Left lung (tissue), 14 donors: ENCODE measurements at places on chromosomes 2 and 18. TPM values are rescaled to one million over a fixed set of nuclear protein-coding genes. Genes with fewer than 3 reads are reported as not detected.

The DAW1 gene
- 7.7 TPM for total RNA-seq

The CD226 gene
- 2.9 TPM for total RNA-seq

The AMER3 gene
- not detected for total RNA-seq

The SERPINB4 gene
- 0.42 TPM for total RNA-seq

The SLC8A1 gene
- 29.9 TPM for total RNA-seq

The MFF gene
- total RNA-seq = 53.2 TPM

The POMC gene
- 3.7 TPM for total RNA-seq

The GREB1 gene
- total RNA-seq = 3.1 TPM

The COL4A4 gene
- 51.2 TPM for total RNA-seq

DNA sequence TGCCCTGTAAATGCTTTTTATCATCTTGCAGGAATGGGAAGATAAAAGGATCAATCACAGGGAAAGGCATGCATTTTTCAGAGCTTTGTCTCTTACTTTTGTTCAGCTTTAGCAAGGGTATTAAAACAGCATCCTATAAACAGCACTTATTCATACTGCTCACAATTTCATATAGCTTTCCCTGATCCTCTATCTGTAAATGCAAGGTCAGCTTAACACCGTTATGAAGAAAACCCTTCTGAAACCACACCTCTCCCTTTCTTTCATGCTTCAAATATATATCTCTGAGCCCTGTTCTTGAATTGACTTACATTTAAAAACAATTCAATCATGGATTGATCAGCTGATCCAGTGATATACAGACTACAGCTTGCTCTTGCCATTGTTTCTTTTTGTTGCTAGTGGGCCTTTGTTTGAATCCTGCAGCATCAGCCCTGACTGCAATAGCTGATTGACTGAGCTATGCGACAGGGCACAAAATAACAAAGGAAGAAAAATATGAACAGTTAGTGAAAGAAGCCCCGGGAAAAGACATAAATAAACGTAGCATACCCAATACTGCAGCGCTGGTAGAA lies 795.5 kb upstream of the CDH2 start:
- H3K27ac ChIP-seq = no peak overlapping the region
- no peaks in the 10 kb centered on the region for H3K27me3 ChIP-seq
- H3K4me3 ChIP-seq = no peak overlapping the region
- H3K4me1 ChIP-seq = no peaks in the 10 kb centered on the region
- no peak for DNase-seq

DNA sequence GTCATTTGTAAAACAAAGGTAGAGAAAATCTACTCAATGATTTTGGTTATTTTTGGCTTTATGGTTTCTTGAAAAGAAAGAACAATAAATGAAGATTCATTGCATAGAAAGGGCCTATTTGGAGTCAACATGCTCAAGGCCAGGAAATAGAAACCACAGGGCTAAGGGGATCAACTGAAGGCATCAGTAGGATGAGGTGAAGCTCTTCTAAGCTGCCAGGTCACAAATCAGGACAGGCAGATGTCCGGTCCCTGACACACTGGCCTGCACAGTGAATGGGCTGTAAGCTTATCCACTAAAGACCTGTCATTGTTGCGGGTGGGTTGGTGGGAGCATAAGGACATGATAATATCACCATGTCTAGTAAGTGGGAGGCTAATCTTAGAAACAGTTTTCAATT lies 31.6 kb upstream of the RNF138 start:
- no peaks in the 10 kb centered on the region for H3K36me3 ChIP-seq
- H3K4me3 ChIP-seq = no peak overlapping the region
- peaks cover 4% of the 10 kb centered on the region for H3K4me1 ChIP-seq
- no peaks in the 10 kb centered on the region for H3K27me3 ChIP-seq

DNA sequence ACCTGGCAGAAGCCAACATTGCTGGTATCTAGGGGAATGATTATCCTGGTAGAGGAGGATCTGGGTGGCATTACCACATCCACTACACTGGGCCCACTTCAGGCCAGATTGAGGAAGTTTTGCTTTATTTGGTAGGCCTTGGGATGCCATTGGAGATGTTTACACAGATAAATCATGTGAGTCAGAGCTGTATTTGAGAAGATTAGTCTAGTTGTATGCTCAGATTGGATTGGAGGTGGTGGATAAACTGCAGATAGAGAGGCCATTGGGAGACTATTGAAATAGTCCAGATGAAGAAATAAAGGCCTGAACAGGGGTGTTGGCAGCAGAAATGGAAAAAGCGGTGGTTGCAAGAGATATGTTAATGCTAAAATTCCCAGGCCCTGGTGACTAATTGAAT lies 81.5 kb downstream of the EFEMP1 start:
- H3K27ac ChIP-seq = peak overlapping the region; percentile 39
- no peaks in the 10 kb centered on the region for H3K36me3 ChIP-seq
- peaks cover 8% of the 10 kb centered on the region for H3K4me1 ChIP-seq
- DNase-seq = no peak

DNA sequence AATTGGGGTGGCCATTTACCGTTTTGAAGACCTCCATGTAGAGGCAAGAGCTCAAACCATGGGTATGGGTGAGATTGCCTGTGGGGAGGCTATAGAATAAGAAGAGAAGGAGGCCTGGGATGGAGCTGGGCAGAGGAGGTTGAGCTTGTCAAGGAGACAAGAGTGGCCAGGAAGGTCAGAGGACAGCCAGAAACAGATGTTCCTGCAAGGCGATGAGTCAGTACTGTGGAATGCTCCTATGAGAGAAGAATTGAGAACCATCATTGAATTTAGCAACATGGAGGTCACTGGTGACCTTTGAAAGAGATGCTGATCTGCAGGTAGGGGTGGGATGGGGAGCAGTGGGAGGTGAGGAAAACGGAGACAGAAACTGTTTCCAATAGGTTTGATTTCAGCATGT lies 3.5 kb downstream of the ACSL3 start:
- peaks cover 38% of the 10 kb centered on the region for H3K4me1 ChIP-seq
- no peak for DNase-seq
- H3K27me3 ChIP-seq = no peaks in the 10 kb centered on the region
- no peak overlapping the region for H3K4me3 ChIP-seq

DNA sequence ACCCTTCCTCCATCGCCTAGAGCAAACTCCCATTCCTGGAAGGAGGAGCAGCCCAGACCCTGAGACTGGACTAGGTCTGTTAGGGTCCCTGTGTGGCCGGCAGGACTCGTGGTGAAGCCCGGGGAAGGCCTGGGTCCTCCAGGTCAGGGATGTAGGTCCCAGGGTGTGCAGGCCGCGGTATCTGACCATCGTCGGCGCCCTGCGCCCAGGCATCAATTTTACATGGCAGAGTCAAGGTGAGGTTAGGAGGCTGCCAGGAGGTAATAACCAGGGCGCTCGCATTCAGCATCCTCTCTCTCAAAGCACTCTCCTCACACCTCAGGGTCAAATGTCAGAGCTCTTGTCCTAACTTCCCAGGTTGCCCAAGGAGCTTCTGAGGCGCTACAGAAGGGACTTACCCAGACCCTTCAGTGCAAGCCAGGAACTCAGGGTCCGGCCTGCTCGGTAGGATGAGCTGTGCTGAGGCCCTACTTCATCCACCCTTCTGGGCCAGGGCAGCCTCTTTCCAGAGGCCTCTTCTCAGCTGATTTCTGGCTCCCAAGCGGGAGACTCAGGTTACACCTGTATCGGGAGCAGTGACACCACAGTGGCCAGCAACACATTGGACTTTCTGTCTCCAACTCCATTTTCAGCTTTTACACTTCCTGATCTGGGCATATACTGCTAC lies 628 bp downstream of the SH2D6 start:
- peak overlapping the region; percentile 57 for H3K4me3 ChIP-seq
- peak overlapping the region; percentile 90 for H3K27ac ChIP-seq
- H3K4me1 ChIP-seq = peaks cover 21% of the 10 kb centered on the region
- H3K36me3 ChIP-seq = no peaks in the 10 kb centered on the region

GRCh38 chr2:24825883-24826772 lies 32.9 kb downstream of the CENPO start:
- H3K27ac ChIP-seq = no peak overlapping the region
- no peaks in the 10 kb centered on the region for H3K4me1 ChIP-seq
- no peaks in the 10 kb centered on the region for H3K27me3 ChIP-seq
- DNase-seq = no peak

- no peak for DNase-seq
- H3K27ac ChIP-seq = no peak overlapping the region
- H3K27me3 ChIP-seq = no peaks in the 10 kb centered on the region
- H3K4me3 ChIP-seq = no peak overlapping the region
These were observed 46.5 kb downstream of the FOSL2 start for GRCh38 chr2:28439127-28439526.

- H3K4me3 ChIP-seq = no peak overlapping the region
- no peaks in the 10 kb centered on the region for H3K27me3 ChIP-seq
- no peak overlapping the region for H3K27ac ChIP-seq
- H3K36me3 ChIP-seq = peaks cover 8% of the 10 kb centered on the region
These were observed 174.7 kb downstream of the WDR7 start for GRCh38 chr18:56825878-56826277.

DNA sequence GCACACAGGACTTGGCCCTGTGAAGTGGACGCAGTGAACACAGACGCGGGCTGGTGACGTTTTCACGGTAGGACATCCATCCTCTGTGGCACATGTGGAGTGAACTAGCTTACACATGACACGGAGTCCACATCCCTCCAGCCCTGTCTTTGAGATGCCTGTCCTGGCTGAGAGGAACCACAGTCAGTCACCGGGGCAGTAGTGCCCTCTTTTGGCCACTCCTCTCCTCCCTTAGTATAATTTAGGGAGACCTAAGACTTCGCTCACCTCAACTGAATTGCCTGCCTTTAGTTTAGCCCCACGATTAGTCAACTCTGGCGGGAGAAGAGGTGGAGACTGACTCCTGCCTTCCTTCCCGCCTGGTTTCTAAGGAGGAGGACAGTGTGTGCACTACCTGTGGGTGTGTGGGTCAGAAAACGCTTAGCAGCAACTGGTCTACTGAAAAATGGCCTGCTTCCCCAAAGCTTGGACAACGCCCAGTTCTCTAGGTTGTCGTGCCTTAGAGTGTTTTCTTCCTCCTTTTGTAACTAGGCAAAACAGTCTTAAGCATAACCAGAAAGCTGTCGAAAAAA lies 70.6 kb downstream of the MBP start:
- H3K4me1 ChIP-seq = peaks cover 14% of the 10 kb centered on the region
- H3K27ac ChIP-seq = peak overlapping the region; percentile 97
- DNase-seq = no peak
- no peak overlapping the region for H3K4me3 ChIP-seq
- H3K36me3 ChIP-seq = no peaks in the 10 kb centered on the region

DNA sequence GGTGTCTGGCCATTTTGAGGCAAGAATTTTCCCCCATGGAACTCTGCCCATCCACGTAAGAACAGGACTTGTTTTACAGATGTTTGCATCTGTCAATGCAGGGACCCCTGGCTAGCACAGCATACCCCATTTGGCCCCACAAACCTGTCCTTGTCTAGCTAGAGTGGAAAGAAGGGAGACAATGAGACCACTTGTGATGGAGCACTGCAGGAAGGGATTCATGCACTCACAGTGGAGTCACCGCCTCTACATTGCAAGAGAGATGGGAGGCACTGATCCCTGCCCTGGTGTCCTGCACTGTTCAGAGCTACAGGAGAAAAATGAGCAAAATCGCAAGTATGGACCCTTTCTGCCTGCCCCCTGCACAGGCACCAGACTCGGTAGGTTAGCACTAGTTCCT lies 32.5 kb downstream of the NPAS2 start:
- H3K4me1 ChIP-seq = no peaks in the 10 kb centered on the region
- no peak for DNase-seq
- no peaks in the 10 kb centered on the region for H3K36me3 ChIP-seq
- H3K27ac ChIP-seq = no peak overlapping the region
- no peaks in the 10 kb centered on the region for H3K27me3 ChIP-seq

DNA sequence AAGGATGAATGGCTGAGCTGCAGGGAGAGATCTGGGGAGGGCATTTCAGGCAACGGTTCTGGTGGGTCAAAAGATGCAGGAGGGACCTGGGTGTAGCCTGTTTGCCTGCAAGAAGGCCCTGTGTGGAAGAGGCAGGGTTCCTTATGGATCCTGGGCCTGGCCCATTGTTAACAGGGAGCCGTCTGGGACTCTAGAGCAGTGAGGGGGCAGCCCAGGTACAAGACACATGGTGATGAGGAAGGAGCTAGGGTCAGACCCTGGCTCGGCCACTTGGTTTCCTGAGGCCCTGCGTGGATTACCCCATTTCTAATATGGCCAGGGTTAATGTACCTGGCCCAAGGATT lies 124.9 kb downstream of the GLI2 start:
- no peaks in the 10 kb centered on the region for H3K27me3 ChIP-seq
- no peak overlapping the region for H3K4me3 ChIP-seq
- DNase-seq = no peak
- H3K27ac ChIP-seq = no peak overlapping the region
- H3K4me1 ChIP-seq = no peaks in the 10 kb centered on the region

- no peak for DNase-seq
- no peaks in the 10 kb centered on the region for H3K4me1 ChIP-seq
- no peaks in the 10 kb centered on the region for H3K27me3 ChIP-seq
- H3K27ac ChIP-seq = no peak overlapping the region
- no peak overlapping the region for H3K4me3 ChIP-seq
- H3K36me3 ChIP-seq = no peaks in the 10 kb centered on the region
These were observed 38.6 kb upstream of the IHH start for GRCh38 chr2:219099329-219099728.

GRCh38 chr2:36809069-36809445 lies 112.5 kb downstream of the VIT start:
- DNase-seq = no peak
- H3K4me1 ChIP-seq = no peaks in the 10 kb centered on the region
- H3K36me3 ChIP-seq = no peaks in the 10 kb centered on the region
- H3K27me3 ChIP-seq = no peaks in the 10 kb centered on the region

DNA sequence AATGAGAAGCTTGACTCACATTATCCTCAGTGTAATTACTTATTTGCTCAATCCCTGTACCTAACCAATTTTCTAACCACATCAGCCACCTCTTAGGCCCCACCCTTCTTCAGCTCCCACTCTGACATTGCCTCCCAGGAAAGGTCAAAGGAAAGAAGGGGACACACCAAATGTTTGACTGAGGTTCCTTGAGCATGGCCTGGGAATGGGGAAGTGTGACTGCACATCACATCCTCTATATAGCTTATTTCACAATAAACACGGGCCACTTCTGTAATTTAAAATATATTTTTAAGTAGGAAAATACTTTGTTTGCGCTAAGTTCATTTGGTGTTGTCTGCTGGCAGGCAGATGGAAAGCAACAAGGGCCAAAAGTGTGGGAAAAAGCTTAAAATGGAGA lies 3.0 kb upstream of the FIGLA start:
- no peak overlapping the region for H3K27ac ChIP-seq
- no peaks in the 10 kb centered on the region for H3K4me1 ChIP-seq
- H3K27me3 ChIP-seq = peaks cover 37% of the 10 kb centered on the region
- DNase-seq = no peak
